ENCODE measurements at places on chromosomes 3 and 15. TPM values are rescaled to one million over a fixed set of nuclear protein-coding genes. Genes with fewer than 3 reads are reported as not detected.
A peak's percentile ranks its signal among the peaks of the same experiment; 100 is the strongest.

GRCh38 chr3:160478338-160478737 lies 28.8 kb upstream of the TRIM59 start:
- H3K36me3 ChIP-seq = no peaks in the 10 kb centered on the region
- H3K27me3 ChIP-seq = no peaks in the 10 kb centered on the region
- no peak for DNase-seq
- H3K4me3 ChIP-seq = no peak overlapping the region
- H3K4me1 ChIP-seq = 0 out of 2 replicates have a peak, but pooled peaks cover 4% of the 10 kb centered on the region

DNA sequence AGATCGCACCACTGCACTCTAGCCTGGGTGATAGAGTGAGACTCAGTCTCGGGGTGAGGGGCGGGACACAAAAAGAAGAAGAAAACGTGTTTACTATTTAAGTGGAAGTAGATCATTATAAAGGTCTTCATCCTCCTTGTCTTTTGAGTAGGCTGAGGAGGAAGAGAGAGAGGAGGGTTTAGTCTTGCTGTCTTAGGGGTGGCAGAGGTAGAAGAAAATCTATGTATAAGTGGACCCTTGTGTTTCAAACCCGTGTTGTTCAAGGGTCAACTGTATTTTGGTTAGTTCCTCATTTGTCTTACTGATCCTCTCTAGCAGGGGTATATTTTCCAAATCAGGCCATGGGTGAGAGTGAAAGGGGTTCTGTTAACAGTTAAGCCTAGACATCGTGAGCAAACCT lies 40.1 kb downstream of the TRIM71 start:
- H3K27me3 ChIP-seq = no peaks in the 10 kb centered on the region
- peak overlapping the region; percentile 35 for H3K4me3 ChIP-seq
- H3K36me3 ChIP-seq = peaks cover 7% of the 10 kb centered on the region
- H3K4me1 ChIP-seq = peaks cover 90% of the 10 kb centered on the region
- DNase-seq = no peak

- no peaks in the 10 kb centered on the region for H3K36me3 ChIP-seq
- no peak overlapping the region for H3K4me3 ChIP-seq
- no peaks in the 10 kb centered on the region for H3K27me3 ChIP-seq
- H3K4me1 ChIP-seq = peaks cover 5% of the 10 kb centered on the region
These were observed 1153.4 kb downstream of the IGSF11 start for GRCh38 chr3:117881210-117881609.

GRCh38 chr3:141212555-141212954 lies 19.1 kb upstream of the PXYLP1 start:
- no peak overlapping the region for H3K4me3 ChIP-seq
- H3K36me3 ChIP-seq = 0 out of 2 replicates have a peak, but pooled peaks cover 3% of the 10 kb centered on the region
- DNase-seq = no peak
- H3K27ac ChIP-seq = no peak overlapping the region
- H3K27me3 ChIP-seq = no peaks in the 10 kb centered on the region
- H3K4me1 ChIP-seq = peaks cover 7% of the 10 kb centered on the region

The ITIH3 gene
- total RNA-seq = 0.37 TPM

The GPR176 gene
- 131 TPM for total RNA-seq

- peak overlapping the region; percentile 79 for H3K4me3 ChIP-seq
- DNase-seq = peak; percentile 46
- no peaks in the 10 kb centered on the region for H3K36me3 ChIP-seq
These were observed 78.9 kb downstream of the IQSEC1 start for GRCh38 chr3:12994357-12994606.

The CPN2 gene
- 0.09 TPM for total RNA-seq

The HCLS1 gene
- 1.9 TPM for total RNA-seq

- no peak for DNase-seq
- H3K27ac ChIP-seq = no peak overlapping the region
- no peak overlapping the region for H3K4me3 ChIP-seq
- peaks cover 9% of the 10 kb centered on the region for H3K4me1 ChIP-seq
- peaks cover 11% of the 10 kb centered on the region for H3K27me3 ChIP-seq
- H3K36me3 ChIP-seq = no peaks in the 10 kb centered on the region
These were observed 37.7 kb upstream of the RAB6B start for GRCh38 chr3:133933097-133934024.

- no peak overlapping the region for H3K27ac ChIP-seq
- no peak for DNase-seq
- H3K4me3 ChIP-seq = no peak overlapping the region
- H3K4me1 ChIP-seq = no peaks in the 10 kb centered on the region
- H3K27me3 ChIP-seq = no peaks in the 10 kb centered on the region
These were observed 319.6 kb upstream of the TBC1D5 start for GRCh38 chr3:18061737-18062656.

GRCh38 chr3:10648181-10648580 lies 142.8 kb upstream of the ATP2B2 start:
- no peaks in the 10 kb centered on the region for H3K36me3 ChIP-seq
- DNase-seq = no peak
- H3K4me3 ChIP-seq = no peak overlapping the region

The EXD1 gene
- 0.37 TPM for total RNA-seq

The ANKRD63 gene
- 1.2 TPM for total RNA-seq

DNA sequence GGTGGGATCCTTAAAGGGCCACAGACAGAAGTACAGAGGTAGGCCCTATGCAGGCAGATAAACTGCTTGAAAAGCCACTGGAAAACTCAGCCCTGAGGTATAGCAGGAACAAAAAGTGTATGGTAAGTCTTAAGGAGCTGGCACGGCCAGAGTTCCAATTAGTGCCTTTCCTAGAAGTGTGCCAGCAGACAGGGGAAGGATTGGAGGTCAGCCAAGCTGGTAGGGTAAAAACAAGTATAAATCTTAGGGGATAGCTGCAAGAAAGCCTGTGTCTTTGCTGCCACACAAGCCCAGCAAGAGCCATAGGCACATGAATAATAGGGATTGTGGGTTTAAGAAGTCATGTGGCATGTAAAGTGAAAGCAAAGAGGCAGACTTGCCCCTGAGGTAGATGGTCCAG lies 582.5 kb downstream of the PLOD2 start:
- H3K36me3 ChIP-seq = peaks cover 5% of the 10 kb centered on the region
- H3K4me1 ChIP-seq = no peaks in the 10 kb centered on the region
- no peaks in the 10 kb centered on the region for H3K27me3 ChIP-seq
- no peak for DNase-seq
- H3K27ac ChIP-seq = no peak overlapping the region

The MITF gene
- total RNA-seq = 1.3 TPM

GRCh38 chr15:31852933-31853799 lies 177.1 kb upstream of the CHRNA7 start:
- H3K36me3 ChIP-seq = peaks cover 5% of the 10 kb centered on the region
- DNase-seq = no peak
- H3K4me1 ChIP-seq = peaks cover 17% of the 10 kb centered on the region
- no peak overlapping the region for H3K27ac ChIP-seq
- H3K27me3 ChIP-seq = no peaks in the 10 kb centered on the region

- peak overlapping the region; percentile 48 for H3K27ac ChIP-seq
- no peaks in the 10 kb centered on the region for H3K27me3 ChIP-seq
- H3K4me1 ChIP-seq = peaks cover 29% of the 10 kb centered on the region
These were observed 127.4 kb downstream of the ST8SIA2 start for GRCh38 chr15:92520914-92521623.

DNA sequence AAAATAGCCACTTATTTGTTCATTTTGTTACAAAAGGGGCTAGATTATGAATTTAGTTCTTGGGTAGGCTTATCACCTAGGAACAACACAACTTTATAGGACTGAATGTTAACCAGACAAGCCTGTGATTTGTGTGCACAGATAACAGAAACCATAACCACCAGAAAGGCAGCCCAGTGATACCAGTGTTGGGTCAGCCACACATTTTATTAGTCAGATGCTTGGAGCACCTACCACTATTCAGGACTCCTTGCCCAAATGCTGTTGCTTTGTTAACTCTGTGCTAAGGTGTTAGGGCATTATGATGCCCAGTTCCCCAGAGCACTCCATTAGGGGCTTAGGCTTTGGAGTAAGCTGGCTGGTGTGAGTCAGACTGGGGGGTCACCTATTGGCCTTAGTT lies 22.5 kb downstream of the PLCL2 start:
- H3K27ac ChIP-seq = no peak overlapping the region
- no peaks in the 10 kb centered on the region for H3K27me3 ChIP-seq
- peaks cover 50% of the 10 kb centered on the region for H3K4me1 ChIP-seq
- H3K4me3 ChIP-seq = no peak overlapping the region
- DNase-seq = no peak
- no peaks in the 10 kb centered on the region for H3K36me3 ChIP-seq

DNA sequence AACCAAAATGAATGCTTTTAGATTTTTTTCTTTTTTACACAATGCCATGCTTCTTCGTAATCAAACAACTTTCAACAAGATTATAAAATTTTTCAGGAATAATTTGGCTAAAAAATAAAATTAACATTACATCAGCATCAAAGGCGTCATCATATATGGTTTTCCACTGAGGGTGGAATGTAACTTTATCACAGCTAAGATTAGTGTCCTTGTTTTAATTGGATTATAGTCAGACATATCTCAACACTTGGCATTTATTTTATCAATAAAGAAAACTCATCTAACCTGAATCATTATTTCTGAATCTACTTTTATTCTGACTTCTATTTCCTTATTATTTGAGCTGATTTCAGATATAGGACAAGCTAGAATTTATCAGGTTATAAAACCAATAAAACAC lies 1.6 kb downstream of the NRG4 start:
- H3K36me3 ChIP-seq = no peaks in the 10 kb centered on the region
- no peak overlapping the region for H3K4me3 ChIP-seq
- H3K27ac ChIP-seq = no peak overlapping the region
- no peak for DNase-seq
- H3K27me3 ChIP-seq = no peaks in the 10 kb centered on the region

The DLEC1 gene
- 0.81 TPM for total RNA-seq

GRCh38 chr3:169146179-169146665 lies 517.3 kb downstream of the MECOM start:
- no peak overlapping the region for H3K27ac ChIP-seq
- H3K27me3 ChIP-seq = peaks cover 68% of the 10 kb centered on the region
- DNase-seq = peak; percentile 57
- H3K4me3 ChIP-seq = peak overlapping the region; percentile 84
- H3K36me3 ChIP-seq = no peaks in the 10 kb centered on the region

GRCh38 chr15:72230197-72231065 lies 559 bp downstream of the PKM start:
- H3K27me3 ChIP-seq = peaks cover 36% of the 10 kb centered on the region
- peaks cover 20% of the 10 kb centered on the region for H3K36me3 ChIP-seq
- peak; percentile 81 for DNase-seq
- H3K4me3 ChIP-seq = peak overlapping the region; percentile 99
- H3K27ac ChIP-seq = peak overlapping the region; percentile 99
- peaks cover 53% of the 10 kb centered on the region for H3K4me1 ChIP-seq

DNA sequence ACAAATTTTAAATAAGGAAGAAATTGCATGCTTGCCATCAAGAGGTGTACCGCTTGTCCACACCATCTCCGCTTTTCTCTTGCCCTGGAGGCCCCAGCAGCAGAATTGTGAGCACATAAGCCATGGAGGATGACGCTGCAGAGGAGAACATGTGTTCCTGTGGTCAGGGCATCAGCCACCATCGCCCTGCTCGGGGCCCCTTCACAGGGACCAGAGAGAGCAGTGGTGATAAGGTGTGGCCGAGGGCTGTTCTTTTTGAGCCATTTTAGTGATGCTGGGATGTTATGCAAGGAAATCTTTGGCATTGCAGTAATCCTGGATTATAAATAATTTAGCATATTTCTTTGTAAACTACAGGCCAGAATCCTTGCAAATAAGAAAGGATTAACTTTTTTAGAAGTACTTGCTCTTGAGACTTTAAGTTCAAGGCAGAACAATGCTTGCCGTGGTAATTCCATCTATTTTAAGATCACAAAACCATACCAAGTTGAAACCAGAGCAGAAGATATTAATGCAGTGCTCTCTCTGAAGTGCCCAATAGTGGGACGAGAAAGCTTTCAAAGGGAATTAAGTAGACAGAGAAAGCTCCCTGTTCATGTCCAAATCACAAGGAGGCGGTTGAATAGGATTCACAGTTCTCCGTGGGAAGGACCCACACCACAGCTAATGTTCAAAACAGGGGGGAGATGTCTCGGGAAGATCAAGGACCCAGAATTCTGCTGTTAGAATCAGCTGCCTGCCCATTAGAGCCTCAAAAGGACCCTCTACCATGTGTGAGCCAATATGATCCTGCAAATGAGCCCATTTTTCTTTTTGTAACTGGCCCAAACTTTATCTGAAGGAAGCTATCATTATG lies 338.5 kb downstream of the RORA start:
- H3K4me3 ChIP-seq = no peak overlapping the region
- peaks cover 3% of the 10 kb centered on the region for H3K4me1 ChIP-seq
- no peaks in the 10 kb centered on the region for H3K36me3 ChIP-seq
- no peaks in the 10 kb centered on the region for H3K27me3 ChIP-seq
- DNase-seq = no peak

The WNT7A gene
- 0.07 TPM for total RNA-seq

The JMJD7 gene
- 14.8 TPM for total RNA-seq

The SLC27A2 gene
- total RNA-seq = 5.6 TPM

The RBP2 gene
- not detected for total RNA-seq

DNA sequence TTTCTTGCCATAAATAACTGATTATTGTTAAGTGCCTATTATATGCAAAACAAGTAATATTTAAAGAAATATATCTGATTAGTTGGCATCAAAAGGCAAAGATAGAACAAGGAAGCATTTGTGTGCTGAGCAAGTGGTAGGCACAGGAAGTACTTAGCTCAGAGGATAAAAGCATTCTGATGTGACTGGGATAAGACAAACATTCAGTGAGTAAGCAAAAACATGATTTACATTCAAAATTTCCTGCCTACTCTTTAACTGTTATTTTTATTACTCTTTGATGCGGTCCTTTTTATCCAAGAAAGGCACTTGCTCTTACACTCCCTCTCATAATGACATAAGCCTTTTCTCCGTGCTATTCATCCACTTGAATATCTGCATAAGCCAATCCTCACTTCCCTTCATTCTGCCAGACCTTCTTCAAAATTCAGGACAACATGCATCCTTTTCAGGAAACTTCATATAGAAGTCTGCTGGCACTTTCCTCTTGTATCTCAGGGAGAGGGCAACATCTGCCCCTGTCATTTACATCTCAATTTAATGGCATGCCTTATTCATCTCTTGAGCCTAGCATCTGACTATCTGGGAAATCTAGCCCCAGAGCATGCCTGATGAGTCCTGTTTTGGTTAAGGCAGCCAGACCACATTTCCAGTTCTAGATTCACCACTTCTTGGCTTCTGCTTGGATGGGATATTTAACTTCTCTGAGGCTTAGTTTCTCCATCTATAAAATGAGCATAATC lies 478.2 kb upstream of the ROBO2 start:
- H3K27ac ChIP-seq = peak overlapping the region; percentile 18
- H3K4me1 ChIP-seq = peaks cover 19% of the 10 kb centered on the region
- no peaks in the 10 kb centered on the region for H3K27me3 ChIP-seq
- DNase-seq = no peak

The PLSCR5 gene
- total RNA-seq = not detected

GRCh38 chr3:77718311-77718710 lies 678.4 kb downstream of the ROBO2 start:
- H3K27me3 ChIP-seq = no peaks in the 10 kb centered on the region
- H3K36me3 ChIP-seq = peaks cover 6% of the 10 kb centered on the region
- no peak overlapping the region for H3K4me3 ChIP-seq
- H3K4me1 ChIP-seq = peaks cover 21% of the 10 kb centered on the region

GRCh38 chr15:48681353-48681752 lies 35.8 kb upstream of the FBN1 start:
- H3K27me3 ChIP-seq = no peaks in the 10 kb centered on the region
- no peaks in the 10 kb centered on the region for H3K36me3 ChIP-seq
- H3K27ac ChIP-seq = no peak overlapping the region
- H3K4me1 ChIP-seq = no peaks in the 10 kb centered on the region
- no peak for DNase-seq

The SEMA3F gene
- total RNA-seq = 49.0 TPM
